ENCODE measurements at places on chromosomes 16 and 17.

- no peak for DNase-seq
Measured at GRCh38 chr16:65281586-65281985, 159.7 kb upstream of the CDH11 start.

DNA sequence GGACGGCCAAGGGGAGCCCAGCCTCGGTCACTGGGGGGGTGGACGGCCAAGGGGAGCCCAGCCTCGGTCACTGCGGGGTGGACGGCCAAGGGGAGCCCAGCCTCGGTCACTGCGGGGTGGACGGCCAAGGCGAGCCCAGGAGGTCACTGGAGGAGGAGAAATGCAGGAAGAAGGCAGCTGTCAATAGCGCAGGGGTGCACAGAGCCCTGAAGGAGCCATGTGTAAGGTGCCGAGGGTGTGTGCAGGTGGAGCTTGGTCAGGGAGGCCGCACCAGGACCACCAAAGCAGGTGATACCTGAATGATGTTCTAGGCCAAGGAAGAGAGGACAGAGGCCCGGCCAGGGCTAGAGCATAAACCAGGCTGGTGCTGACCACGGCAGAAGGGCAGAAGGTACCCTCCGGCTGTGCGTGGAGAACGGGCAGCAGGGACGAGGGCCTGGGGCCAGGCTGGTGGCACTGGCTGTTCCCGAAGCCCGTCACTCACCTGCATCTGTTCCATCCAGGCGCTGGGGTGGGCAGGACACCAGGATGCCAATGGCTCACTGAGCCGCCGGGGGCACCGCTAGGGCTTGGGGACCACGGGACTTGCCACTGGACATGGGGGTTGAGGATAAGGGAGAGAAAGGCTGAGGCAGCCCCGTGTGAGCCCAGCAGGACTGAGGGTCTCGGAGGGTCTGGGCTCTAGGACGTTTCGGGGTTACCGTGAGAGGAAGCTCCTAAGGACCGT lies 5.9 kb upstream of the CCDC57 start:
- no peak for DNase-seq

DNA sequence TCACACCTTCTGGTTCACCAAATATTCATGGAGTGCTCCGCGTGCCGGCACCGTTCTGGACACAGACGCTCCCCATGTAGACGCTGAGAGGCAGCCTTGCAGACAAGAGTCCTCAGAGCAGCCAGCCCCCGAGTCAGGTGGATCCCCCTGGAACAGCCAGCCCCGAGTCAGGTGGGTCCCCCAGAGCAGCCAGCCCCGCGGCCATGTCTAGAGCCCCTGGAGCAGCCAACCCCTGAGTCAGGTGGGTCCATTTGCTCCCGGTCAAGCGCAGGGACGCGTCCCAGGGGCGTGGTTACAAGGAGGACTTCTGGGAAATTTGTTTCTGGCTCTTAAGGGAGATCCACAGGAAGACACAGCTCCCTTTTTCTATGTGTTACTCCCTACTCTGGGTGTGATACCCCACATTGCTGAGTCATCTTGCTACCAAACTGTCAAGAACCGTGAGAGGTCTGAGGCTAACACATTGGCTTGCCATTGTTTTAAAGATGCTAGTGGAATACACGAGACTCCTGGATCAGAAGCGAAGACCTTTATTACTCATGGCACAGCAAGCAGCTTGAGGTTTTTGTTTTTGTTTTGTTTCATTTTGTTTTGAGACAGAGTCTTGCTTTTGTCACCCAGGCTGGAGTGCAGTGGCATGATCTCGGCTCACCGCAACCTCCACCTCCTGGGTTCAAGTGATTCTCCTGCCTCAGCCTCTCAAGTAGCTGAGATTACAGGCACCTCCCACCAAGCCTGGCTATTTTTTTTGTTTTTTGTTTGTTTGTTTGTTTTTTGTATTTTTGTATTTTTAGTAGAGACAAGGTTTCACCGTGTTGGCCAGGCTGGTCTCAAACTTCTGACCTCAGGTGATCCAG lies 43.3 kb upstream of the CBFA2T3 start:
- no peak for DNase-seq

GRCh38 chr16:57372372-57373116 lies at the start of gene CX3CL1:
TSS of gene CX3CL1 (plus strand) at chr16:57372490. CDS start at chr16:57372569, 79 bp downstream.
- peak; percentile 89 for DNase-seq

DNA sequence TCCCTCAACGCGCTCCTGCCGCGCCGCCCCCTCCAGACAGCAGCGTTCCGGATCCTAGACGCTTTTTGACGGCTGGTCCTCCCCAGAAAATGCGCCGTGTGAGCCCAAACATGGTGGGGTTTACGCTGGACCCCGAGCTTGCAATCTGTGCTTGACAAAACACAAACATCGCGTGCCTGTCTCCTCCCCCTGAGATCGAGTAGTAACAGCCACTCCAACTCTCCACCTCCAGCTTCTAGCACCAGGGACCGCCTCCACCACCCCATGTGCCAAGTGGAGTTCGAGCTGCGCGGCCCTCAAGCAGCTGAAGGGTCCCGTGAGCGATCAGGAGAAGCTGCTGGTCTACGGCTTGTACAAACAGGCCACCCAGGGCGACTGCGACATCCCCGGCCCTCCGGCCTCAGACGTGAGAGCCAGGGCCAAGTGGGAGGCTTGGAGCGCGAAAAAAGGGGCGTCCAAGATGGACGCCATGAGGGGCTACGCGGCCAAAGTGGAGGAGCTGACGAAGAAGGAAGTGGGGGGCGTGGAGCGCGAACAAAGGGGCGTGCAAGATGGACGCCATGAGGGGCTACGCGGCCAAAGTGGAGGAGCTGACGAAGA lies 656 bp upstream of the GEMIN4 start:
- DNase-seq, result peak; percentile 76

DNA sequence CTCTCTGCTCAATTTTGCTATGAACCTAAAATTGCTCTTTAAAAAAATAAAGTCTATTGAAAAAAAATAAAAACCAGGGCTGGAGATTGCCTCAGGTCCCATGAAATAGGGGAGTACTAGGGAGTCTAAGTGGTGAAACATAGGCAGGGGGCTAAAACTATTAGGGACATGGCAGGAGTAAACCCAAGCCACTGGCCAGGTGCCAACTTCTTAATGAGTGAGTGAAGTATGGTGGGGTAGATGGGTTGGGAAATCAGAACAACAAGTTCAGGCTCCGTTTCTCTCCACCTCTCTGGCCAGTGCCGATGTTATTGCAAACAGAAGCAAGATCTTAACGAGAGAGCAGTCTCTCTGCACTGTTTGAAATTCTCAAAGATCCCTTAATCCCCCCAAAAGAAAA lies 322.4 kb upstream of the CDH5 start:
- no peak for DNase-seq

DNA sequence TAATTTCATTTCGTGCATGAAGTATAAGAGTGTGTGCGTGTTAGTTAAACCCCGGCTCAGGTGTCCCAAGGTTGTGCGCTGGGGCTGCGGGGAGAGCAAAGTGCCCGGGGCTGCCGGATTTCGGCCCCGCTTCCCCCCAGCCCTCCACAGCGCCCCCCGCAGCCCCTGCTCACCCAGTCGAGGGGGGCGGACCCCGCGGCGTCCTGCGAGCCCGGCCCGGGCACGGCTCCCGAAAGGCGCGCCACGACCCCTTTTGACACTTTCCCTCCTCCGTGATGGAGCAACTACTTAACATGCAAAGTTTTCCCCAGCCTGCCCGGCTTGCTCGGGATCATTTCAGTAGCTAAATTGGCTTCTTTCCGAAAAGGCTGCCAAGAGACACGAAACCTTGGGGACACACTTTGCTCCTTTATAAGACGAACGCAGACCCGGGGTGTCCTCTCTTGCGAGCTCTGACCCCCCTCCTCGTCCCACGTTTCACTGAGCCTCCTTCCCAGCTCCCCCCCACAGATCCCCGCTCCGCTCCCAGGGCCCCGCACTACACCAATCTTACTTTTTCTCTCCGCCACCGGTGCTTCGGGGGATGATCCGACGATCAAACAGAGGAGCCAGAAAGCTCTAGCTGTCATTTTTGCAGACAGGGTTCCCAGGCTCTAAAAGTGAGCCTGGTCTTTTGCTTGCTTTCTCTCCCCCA lies 552 bp downstream of the C17orf58 start:
- DNase-seq, result peak; percentile 37

DNA sequence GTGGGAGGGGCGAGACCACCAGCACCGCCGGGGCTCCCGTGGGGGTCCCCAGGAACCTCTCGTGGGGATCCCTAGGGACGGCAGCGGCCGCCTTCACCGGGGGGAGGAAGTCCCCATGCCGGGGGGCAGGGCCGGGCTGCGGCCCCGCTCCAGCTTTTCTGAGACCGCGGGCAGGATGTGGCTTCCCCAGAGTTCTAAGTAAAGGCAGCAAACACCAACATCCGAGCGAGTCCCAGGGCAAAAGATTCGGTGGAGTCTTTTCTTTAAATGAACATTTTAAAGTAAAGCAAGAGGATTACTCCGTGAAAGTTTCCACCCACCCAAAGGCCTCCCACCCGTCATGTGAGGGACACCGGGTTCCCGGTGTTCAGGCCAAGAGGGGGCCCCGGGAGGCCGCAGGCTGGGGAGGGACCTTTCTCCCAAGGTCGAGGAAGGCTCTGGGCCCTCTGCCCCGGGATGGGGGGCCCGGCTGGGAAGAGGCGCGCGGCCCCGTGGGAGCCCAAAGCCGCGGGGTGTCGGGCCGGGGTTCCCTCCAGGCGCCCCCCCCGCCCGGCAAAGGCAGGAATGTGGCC lies 137.2 kb upstream of the RPH3AL start:
- peak; percentile 77 for DNase-seq

DNA sequence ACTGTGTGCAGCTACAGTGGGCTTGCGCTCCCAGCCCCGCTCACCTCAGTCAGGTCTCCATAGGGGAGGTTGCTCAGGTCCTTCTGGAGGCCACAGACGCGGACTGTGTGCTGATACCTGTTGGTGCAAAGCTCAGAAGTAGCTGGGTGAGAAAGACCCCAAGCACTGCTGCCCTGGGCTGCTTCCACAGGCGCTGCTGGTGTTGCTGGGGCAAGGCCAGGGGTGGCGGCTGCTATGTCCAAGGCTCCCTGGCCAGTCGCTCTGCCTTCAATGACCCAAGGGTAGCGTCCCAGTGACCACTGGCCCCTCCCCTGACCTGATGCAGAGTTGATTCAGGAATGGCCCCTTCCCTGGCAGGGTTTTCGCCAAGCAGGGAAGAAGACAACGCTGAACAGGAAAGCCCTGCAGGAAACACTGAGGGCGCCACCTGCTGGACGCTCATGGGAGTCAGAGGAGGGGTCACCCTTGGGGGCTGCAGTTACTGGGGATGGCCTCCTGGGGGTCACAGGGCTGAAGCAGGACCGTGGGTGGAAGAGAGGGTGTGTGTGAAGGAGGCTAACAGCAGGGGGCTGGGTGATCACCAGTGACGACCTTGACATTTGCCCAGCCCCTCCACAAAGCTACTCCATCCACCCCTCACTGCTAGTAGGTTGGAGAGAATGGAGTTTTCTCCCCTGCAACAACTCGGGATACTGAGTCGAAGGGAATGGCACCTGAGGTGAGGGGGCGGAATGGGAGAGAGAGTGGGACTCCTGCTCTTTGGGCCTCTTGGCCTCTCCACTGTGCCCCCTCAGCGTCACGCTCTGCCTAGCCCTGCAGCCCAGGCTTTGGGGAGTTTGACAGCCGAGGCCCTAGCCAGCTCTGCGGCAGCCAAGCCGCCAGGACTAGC lies 38.3 kb downstream of the ABCC12 start:
- DNase-seq, result peak; percentile 70

GRCh38 chr16:52171481-52171880 lies 375.5 kb downstream of the TOX3 start:
- no peak for DNase-seq

DNA sequence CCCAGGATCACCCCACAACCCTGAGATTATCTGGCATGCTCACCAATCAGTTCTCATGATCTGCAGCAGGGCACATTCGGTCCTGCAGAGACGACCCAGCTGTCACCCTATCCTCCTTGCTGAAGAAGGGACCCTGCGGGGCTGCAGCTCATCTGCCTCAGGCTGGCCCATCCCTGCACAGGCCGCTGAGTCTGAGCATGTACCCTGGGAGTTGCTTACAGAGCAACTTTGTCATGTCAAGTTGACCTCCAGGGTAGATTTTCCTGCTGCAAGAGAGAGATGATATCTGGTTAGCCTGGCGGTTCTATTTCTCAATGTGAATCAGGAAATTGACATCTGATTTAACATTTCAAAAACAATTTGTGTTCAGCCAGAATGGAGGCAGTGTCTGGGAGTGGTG lies 36.0 kb upstream of the ADCY9 start:
- DNase-seq, result no peak

Data from astrocyte of the hippocampus (primary cell).